Glutamatergic neuron (in vitro differentiated cells): ENCODE measurements at places on chromosomes 1 and 21. TPM values are rescaled to one million over a fixed set of nuclear protein-coding genes. Genes with fewer than 3 reads are reported as not detected.
A peak's percentile ranks its signal among the peaks of the same experiment; 100 is the strongest.

- no peak for DNase-seq
Observed at GRCh38 chr1:237287876-237288521, 246.0 kb downstream of the RYR2 start.

PROK1 gene
- total RNA-seq, result not detected

DNA sequence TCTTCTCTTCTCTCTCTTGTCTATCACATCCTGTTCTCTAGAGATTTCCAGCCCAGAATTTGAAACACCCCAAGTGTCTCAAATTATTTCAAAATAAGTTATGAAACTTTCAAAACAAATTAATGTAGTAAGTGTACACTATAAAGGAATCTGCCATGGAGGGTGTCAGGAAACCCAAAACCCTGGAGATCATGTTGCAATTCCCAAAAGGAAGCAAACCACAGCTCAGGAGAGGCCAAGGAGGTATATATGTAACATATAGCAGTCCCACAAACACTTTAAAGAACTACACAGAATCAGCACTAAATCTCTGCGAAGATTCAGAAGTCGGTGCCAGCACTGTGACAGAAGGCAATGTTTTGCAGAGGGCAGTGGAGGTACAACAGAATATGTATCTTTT, 26.6 kb downstream of the PTPN14 start:
- no peak for DNase-seq

- DNase-seq, result no peak
Observed at GRCh38 chr1:170765712-170766330, 101.9 kb downstream of the PRRX1 start.

LRRC3 gene
- total RNA-seq, result 5.8 TPM

LEMD1 gene
- total RNA-seq, result 2.0 TPM

GRCh38 chr1:101043776-101044175, 18.2 kb upstream of the DPH5 start:
- DNase-seq, result no peak

DNA sequence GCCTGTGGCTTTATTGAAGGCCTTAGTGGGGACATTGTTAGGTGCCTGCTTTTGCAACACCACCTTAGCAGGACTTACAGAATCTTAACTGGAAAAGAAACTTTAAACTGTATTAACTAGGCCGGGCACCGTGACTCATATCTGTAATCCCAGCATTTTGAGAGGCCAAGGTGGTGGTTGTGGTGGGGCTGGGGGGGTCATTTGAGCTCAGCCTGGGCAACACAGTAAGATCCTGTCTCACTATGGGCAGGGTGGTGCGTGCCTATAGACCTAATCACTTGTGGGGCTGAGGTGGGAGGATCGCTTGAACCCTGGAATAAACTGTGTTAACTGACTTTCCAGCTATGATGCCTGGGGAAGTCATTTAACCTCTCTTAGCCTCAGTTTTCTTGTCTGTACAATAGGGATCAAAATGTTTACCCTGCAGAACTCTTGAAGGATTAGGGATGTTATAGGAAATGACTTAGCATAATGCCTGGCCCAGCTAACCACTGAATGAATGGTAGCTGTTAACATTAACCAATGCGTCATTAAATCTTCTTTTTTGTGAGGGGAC, 39.5 kb downstream of the IER5 start:
- DNase-seq, result no peak

GRCh38 chr1:48232722-48233121, 10.2 kb downstream of the SLC5A9 start:
- no peak for DNase-seq

PDC gene
- total RNA-seq, result not detected

DNA sequence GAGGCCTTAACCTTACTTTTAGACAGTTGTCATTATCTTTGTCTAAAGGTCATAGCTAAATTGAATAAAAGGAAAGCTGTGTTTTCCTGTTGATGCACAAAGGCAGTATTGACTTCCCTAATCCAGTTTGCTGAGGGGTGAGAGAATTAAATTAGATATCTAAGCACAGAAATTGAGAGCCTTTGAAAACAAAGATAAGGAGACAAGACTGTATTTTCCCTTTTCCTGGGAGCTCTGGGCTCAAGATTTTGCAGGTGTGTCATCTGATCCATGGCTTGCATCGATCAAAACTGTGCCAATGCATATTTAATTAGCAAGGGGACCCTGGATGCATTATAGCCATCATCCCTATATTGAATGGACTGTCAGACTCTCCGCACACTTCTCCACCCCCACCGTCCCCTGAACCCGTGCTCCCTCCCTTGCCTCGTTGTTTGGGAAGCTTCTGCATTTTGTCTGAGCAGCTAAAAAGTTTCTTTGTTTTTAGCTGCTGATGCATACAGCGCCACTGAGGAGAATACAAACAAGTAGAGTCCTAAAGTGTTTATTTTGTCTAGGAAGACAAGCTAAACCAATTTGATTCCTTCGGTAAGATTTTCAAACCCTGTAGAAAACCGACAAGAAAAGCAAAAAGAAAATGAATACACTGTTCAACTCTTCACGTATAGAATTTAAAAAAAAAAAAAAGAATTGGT, 186.3 kb downstream of the NFIA start:
- no peak for DNase-seq

DNA sequence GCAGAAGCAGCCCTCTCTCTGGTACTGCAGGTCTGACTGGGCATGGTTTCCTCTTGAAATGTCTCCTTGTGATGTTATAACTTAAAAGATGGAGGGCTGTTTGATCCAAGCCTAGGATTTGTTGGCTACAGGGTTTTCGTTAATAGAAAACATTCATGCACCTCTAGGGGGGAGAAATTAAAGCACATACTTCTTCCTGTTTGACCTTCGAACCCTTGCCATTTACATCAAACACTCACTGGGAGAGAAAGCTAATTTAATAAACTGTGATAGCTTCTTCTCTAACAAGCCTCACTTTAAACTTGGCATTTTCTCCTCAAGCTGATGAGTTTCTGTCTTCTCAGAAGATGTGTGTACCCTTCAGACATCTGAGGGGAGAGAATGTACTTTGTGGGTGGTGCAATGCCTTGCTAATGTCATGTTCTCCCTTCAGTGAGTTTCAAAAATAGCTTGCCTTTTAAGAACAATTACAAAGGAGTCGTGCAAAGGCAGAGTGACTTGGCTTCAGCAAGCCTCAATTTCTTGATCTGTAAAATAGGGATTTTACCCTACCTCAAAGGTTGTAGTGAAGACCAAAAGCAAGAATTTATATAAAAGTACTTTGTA, 20.4 kb downstream of the CACHD1 start:
- DNase-seq, result no peak

GRCh38 chr1:15974855-15975254, 1.0 kb downstream of the ZBTB17 start:
- DNase-seq, result no peak

GRCh38 chr21:38869946-38870345, 64.2 kb downstream of the ETS2 start:
- DNase-seq, result no peak

- no peak for DNase-seq
Observed at GRCh38 chr1:63794939-63795378, 21.1 kb downstream of the ROR1 start.

ADAM30 gene
- not detected for total RNA-seq

- no peak for DNase-seq
Observed at GRCh38 chr1:11374748-11375110, 101.7 kb downstream of the UBIAD1 start.

DNA sequence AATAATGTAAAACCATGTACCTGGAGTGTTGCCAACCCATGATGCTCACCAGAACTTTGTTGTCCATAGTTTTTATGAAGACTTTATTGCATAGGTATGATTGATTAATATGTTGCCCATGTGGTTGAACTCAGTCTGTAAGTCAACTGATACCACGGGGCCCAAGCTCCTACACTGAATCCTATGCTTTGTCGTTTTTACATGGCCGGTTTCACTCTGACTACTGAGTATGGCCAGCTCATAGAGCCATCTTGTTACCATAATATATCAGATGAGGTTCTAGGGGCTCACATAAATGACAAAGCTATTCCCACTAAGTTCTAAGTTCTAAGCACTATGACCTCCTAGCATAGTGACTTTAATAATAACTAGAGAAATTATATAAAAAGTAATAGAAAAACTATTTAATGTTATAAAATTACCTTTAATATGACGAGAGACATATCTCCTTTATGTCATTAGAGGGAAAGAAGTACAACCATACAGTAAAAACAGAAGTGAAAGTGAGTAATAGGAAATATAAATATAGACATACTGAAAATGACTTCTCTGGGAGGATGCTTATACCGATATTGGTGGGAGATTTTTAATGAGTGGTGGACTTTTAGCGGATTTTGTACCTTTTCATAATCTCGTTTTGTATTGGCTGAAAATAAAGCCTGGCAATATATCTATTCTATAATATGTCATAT, 983.4 kb upstream of the PRMT6 start:
- DNase-seq, result no peak

DNA sequence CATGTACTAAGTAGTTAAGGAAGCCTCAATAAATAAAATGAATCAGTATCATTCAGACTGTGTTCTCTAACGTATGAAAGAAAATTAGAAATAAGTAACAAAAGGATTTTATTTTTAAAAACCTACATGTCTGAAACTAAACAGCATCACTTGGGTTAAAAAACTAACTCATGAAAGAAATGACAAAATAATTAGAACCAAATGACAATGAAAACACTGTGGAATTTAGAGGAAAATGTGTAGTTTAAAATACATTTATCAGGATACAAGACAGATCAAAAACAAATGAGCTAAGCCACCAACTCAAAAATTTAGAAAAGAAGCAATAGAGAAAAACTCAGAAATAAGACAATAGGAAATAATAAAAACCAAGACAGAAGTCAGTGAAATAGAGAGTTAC, 108.7 kb downstream of the TENT5C start:
- DNase-seq, result no peak

ACKR1 gene
- 13.5 TPM for total RNA-seq

DNA sequence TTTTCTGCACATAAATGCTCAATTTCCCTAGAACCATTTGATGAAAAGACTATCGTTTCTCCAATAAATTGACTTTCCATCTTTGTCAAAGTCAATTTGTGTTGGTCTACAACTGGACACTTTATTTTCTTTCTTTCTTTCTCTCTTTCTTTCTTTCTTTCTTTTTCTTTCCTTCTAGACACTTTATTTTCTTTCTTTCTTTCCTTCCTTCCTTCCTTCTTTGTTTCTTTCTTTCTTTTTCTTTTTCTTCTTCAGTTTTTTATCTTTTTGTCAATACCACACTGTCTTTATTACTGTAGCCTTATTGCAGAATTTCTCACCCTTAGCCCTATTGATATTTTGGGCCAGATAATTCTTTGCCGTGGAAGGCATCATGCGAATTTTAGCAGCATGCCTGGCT, 73.5 kb downstream of the FASLG start:
- DNase-seq, result no peak

DNA sequence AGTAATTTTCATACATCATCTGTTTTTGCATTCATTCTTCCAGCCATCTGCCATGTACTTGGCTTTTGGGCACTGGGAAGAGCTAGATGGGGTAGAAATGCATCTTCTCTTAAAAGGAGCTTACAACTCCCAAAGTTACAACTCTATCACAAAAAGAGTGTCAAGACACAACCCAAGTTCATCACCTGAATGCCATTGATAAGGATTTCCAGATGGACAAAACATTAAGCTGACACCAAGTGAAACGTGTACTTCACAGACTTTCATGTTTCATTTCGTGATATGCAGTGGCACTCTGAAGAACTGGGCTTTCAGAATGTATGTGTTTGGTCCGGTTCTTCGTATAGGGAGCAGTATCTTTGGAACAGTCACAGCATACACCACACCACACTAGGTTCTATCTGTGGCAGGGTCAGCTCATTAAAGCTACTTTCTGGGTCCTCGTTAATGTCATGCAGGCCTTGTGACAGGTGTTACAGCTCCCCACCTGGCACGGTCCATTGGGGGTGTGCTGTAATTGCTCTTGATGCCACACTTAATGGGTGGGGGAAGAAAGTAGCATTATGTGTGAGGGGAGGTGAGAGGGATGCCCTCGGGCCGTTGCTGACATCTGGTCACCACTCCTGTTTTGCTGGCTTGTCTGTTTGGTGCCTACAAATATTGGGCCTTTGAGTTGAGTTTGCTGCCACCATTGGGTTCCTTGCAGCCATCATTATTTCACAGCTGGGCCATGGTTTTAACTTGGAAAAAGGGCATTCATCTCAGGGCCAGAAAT, 164.9 kb downstream of the NFIA start:
- peak; percentile 46 for DNase-seq

- no peak for DNase-seq
Observed at GRCh38 chr21:43865540-43866259, 677 bp downstream of the AGPAT3 start.

- no peak for DNase-seq
Observed at GRCh38 chr1:212149566-212149965, 114.0 kb downstream of the DTL start.

TRAF5 gene
- total RNA-seq, result 9.7 TPM

DNA sequence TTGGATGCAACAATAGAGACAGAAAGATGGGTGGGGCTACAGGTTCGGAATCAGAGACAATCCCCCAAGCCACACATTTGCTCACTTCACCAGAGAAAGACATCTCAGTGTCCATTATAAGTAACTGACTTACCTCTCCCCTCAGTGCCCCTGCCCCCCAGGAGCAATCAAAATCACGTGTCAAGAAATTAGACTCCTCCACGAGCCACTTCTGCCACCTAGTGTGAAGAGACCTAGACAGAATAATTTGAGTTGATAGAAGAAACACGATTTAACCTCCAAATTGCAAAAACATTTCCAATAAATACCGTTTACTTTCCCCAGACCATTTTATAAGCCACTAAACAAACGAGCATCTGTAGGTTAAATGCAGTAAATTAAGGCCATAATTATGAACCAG, 123.2 kb downstream of the SLC30A10 start:
- DNase-seq, result no peak

DNA sequence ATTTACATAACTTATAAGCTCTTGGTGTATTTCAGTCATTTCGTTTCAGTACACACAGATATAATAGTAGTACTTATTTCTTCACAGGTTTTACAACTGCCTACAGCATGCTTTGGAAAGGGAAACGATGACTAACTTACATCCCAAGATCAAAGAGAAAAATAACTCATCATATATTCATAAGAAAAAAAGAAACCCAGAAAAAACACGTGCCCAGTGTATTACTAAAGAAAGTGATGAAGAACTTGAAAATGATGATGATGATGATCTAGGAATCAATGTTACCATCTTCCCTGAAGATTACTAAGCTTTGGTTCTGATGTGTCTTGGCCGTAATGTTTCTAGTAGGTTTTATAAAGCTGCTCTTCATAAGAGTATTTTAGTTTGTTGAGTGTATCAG, 30.9 kb downstream of the TYW3 start:
- no peak for DNase-seq

DNA sequence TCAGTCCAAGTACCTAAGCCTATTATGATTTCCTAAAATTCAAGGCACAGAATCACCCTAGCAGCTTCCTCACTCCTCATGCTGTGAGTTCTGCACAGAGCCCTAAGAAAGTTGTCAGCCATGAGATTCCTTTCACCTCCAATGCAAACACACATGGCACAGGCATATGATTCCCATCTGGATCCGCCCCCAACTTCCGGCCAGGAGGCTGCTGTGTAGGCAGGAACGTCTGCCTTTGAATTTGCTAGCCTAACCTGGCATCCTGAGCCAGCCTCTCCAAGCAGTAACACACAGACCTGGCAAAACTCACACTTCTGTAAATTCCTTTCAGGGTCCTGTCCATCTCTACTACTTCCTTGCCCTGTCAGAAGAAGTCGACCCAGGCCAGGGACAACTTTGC, 521.1 kb upstream of the BEND5 start:
- no peak for DNase-seq
